ENCODE measurements at places on chromosomes 7 and 10. TPM values are rescaled to one million over a fixed set of nuclear protein-coding genes. Genes with fewer than 3 reads are reported as not detected.

TRIL gene
- polyA plus RNA-seq, result 32.8 TPM

DNA sequence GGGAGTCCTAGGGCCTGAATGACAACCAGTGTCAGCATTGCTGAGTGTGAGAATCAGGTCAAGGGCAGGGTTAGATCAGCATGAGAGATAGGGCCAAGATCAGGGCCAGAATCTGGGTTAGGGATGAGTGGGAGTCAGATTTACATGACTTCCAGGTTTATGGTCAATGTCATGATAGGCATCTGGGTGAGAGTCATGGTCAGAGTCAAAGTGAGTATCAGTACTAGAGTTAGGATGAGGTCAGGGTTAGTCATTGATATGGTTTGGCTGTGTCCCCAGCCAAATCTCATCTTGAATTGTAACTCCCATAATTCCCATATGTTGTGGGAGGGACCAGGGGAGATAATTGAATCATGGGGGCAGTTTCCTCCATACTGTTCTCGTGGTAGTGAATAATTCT lies 12.3 kb downstream of the MRPS24 start:
- no peak for DNase-seq

- DNase-seq, result no peak
These were observed 76.6 kb upstream of the DGKI start for GRCh38 chr7:137923380-137923779.

DNA sequence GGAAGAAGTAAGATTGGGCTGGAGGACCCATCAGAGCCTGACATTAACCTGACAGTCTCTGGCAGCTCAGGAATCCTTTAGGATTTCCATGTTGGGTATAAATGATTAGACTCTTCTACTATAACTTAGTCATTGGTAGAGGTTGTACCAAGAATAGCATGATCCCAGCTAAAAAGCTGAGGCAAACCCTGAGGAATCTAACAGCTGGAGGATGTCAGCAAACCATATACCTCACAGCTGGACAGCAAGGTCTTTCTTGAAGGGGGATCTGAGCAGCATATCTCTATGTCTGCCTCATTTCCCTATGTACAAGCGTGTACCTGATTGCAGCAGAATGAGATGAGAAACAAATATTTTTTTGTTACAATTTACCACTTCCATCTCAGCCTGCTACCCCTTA lies 103.2 kb downstream of the NPSR1 start:
- no peak for DNase-seq

DNA sequence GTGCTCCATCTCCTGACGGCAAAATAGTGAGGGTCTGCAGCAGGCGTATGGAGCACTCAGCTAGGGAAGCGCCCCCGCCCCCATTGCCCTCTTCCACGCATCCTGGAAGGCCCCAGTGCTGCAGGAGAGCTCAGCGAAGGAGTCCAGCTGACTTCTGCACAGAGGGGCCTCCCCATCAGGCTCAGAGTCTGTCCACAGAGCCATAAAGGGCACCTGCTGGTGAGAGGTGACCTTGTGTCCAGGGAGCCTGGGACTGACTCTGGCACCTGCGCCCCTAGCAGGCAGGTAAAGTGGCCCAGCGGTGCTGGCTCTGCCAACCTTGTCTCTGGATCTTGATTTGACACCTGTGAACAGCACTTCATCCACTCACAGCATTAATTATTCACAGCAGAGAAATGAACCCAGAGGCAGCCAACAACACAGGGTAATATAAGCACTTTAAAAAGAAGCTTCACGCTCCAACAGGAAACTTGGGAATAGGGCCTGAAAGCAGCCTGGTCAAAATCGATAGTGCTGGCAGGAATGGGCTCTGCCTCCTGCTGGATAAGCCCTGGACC lies 59.6 kb downstream of the VOPP1 start:
- no peak for DNase-seq
